ENCODE measurements at places on chromosomes 11 and 22.

DNA sequence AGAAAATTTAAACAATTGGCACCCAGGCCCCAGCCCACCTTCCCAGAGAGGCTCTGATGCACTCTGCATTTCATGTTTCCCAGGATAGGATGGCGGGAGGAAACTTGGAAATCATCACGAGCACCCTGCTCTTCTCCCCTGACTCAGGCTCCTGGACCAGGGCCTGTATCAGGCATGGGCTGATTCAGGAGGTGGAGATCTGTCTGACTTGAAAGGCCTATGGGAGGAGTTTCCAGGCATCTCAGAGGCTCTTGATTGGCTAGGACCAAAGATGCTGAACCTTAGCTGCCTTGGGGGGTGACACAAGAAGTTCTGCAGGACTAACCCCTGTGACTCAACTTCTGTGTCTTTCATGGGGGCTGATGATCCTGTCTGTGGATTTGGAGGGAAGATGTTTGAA is 106.2 kb downstream of the PKNOX2 start:
- H3K4me1 ChIP-seq, result no peaks in the 10 kb centered on the region
- H3K36me3 ChIP-seq, result no peaks in the 10 kb centered on the region
- DNase-seq, result no peak
- no peak overlapping the region for H3K27ac ChIP-seq
- no peak overlapping the region for H3K4me3 ChIP-seq

GRCh38 chr11:44824300-44824704 is 97.5 kb downstream of the TSPAN18 start:
- H3K4me1 ChIP-seq, result no peaks in the 10 kb centered on the region
- no peaks in the 10 kb centered on the region for H3K27me3 ChIP-seq
- no peak overlapping the region for H3K4me3 ChIP-seq
- peaks cover 6% of the 10 kb centered on the region for H3K36me3 ChIP-seq
- DNase-seq, result no peak
- H3K27ac ChIP-seq, result no peak overlapping the region

DNA sequence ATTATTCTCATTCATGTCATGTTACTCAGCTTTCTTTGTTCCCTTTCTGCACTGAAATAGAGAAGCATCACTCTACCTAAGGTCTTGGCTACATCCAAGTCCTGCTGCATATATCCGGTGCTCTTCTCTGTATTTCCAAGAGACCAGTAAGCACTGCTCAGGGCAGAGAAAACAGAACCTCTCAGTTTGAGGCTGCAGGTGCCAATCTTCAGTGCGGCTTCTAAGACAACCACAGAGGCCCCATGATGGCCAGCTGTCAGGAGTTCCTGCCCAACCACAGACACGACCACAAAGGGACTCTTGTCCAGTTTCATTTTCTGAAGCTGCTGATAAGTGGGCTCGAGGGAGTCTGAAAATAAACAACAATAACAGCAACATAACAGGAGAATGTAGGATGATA is 378.4 kb upstream of the PITPNB start:
- no peaks in the 10 kb centered on the region for H3K36me3 ChIP-seq
- H3K27me3 ChIP-seq, result peaks cover 4% of the 10 kb centered on the region
- no peaks in the 10 kb centered on the region for H3K4me1 ChIP-seq
- DNase-seq, result no peak
- no peak overlapping the region for H3K4me3 ChIP-seq
- no peak overlapping the region for H3K27ac ChIP-seq

GRCh38 chr22:34841331-34841771 is 224.6 kb upstream of the ISX start:
- no peaks in the 10 kb centered on the region for H3K27me3 ChIP-seq
- no peaks in the 10 kb centered on the region for H3K4me1 ChIP-seq
- no peaks in the 10 kb centered on the region for H3K36me3 ChIP-seq
- DNase-seq, result no peak
- no peak overlapping the region for H3K27ac ChIP-seq
- H3K4me3 ChIP-seq, result no peak overlapping the region

DNA sequence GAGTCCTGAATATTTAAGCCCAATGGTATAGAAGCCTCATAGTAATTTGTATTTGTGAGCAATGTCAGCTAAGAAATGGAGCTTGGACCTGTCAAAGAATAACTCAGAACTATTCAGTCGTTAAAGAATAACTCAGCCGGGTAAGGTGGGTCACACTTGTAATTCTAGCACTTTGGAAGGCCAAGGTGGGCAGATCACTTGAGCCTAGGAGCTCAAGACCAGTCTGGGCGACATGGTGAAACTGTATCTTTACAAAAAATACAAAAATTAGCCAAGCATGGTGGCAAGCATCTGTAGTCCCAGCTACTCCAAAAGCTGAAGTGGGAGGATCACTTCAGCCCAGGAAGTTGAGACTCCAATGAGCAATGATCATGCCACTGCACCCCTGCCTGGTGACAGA is 1526.5 kb downstream of the LRRC4C start:
- no peak overlapping the region for H3K4me3 ChIP-seq
- no peaks in the 10 kb centered on the region for H3K4me1 ChIP-seq
- H3K27me3 ChIP-seq, result no peaks in the 10 kb centered on the region
- DNase-seq, result no peak
- H3K36me3 ChIP-seq, result no peaks in the 10 kb centered on the region

GRCh38 chr22:23133922-23134321 is 7.9 kb downstream of the RSPH14 start:
- peaks cover 28% of the 10 kb centered on the region for H3K4me1 ChIP-seq
- H3K36me3 ChIP-seq, result no peaks in the 10 kb centered on the region
- no peak overlapping the region for H3K27ac ChIP-seq
- no peaks in the 10 kb centered on the region for H3K27me3 ChIP-seq
- H3K4me3 ChIP-seq, result no peak overlapping the region
- DNase-seq, result no peak

DNA sequence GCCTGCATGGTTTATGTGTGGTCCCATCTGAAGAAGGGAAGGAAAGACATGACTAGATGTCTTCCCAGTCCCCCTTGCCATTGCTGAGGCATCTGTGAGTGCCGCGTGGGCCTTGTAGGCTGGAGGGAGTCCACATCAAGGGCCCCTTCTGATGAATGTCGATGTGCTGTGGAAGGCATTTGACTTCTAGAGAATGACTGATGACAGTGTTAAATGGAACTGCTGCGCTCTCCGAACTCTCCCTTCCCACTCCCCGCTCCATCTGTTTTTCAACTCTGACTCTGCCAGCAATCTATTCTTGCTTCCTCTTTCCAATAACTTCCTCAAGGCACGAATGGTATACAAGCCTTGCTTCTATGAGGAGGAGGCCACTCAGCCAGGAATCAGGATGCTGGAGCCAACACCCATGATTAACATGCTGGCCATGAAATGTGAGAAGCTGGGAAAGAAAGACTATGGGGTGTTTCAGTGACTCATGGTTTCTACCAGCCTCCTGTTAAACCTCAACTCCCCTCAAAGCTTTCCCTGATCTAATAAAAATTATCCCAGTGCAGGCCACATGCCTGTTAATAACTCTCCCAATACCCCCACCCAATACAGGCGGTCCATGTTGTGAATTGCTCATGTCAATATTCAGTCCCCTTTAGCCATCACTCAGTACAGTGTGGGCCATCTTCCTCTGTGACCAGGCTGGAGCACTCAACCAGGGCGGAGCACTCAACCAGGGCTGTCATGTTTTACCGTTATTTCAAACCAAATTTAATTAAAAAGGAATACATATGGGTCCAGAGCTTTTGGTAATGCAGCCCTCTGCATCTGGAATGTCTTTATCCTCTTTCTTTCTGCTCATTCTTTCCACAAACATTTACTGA is 46.4 kb upstream of the TBCEL start:
- no peaks in the 10 kb centered on the region for H3K4me1 ChIP-seq
- no peaks in the 10 kb centered on the region for H3K36me3 ChIP-seq
- no peak for DNase-seq
- no peak overlapping the region for H3K27ac ChIP-seq
- H3K4me3 ChIP-seq, result no peak overlapping the region

DNA sequence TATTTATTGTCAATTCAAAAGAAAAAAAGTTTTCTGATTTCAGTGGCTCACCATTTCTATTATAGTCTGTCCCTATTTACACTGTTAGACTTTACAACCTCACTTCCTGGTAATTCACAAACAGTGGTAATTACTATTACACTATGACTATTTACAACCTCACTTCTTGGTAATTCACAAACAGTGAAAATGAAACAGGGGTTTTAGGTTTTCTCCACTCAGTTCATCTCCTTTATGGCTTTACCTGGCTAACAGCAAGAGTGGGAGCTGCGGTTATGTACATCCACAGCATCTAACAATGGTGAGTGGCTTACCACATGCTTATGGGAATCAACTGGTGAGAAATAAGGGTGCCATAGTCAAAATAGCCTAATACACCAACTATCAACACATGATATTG is 166.4 kb downstream of the CASP12 start:
- H3K4me1 ChIP-seq, result no peaks in the 10 kb centered on the region
- H3K27ac ChIP-seq, result no peak overlapping the region
- H3K4me3 ChIP-seq, result no peak overlapping the region
- DNase-seq, result no peak
- H3K36me3 ChIP-seq, result no peaks in the 10 kb centered on the region

GRCh38 chr11:126917531-126918204 is 82.9 kb downstream of the KIRREL3 start:
- no peak overlapping the region for H3K4me3 ChIP-seq
- H3K36me3 ChIP-seq, result no peaks in the 10 kb centered on the region
- H3K27me3 ChIP-seq, result no peaks in the 10 kb centered on the region
- DNase-seq, result no peak

- DNase-seq, result no peak
- H3K27me3 ChIP-seq, result no peaks in the 10 kb centered on the region
- H3K36me3 ChIP-seq, result peaks cover 29% of the 10 kb centered on the region
- no peak overlapping the region for H3K27ac ChIP-seq
- no peak overlapping the region for H3K4me3 ChIP-seq
Measured at GRCh38 chr11:63818609-63819008, 5.4 kb downstream of the SPINDOC start.

GRCh38 chr11:94664346-94664745 is 97.2 kb downstream of the PIWIL4 start:
- H3K27me3 ChIP-seq, result no peaks in the 10 kb centered on the region
- H3K4me1 ChIP-seq, result no peaks in the 10 kb centered on the region
- DNase-seq, result no peak
- H3K36me3 ChIP-seq, result no peaks in the 10 kb centered on the region
- H3K4me3 ChIP-seq, result no peak overlapping the region
- no peak overlapping the region for H3K27ac ChIP-seq

DNA sequence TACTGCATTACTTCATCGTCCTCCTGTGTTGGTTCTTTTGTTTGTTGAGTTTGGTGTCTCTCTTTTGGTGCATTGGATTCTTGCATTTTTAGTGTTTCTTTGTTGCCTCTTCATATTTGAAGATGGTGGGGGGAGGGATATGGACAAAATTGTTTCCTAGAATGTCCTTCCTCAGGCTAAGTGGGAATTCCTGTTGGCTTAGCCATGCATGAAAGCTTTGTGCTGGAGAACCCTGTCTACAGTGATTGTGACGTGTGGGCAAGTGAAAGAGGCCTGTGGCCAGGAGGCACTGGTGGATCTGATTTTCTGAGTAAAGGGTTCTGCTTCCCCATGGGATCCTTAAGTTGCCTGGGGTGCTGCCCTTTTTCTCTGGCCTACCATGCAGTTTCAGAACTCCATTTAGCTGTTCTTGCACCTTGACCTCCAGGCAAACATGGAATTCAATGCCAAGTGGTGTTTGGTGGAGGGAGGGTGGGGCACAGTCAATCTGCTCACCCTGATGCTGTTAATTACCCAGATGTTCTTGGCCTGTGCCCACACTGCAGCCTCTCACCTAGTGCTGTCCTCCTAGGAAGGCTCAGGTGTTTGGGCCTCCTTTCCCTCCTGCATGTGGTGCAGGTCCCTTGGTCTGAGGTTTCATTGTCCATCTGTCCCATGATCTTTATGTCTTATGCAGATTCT is 46.3 kb upstream of the SLC22A12 start:
- no peak overlapping the region for H3K27ac ChIP-seq
- no peaks in the 10 kb centered on the region for H3K27me3 ChIP-seq
- H3K36me3 ChIP-seq, result no peaks in the 10 kb centered on the region
- H3K4me3 ChIP-seq, result no peak overlapping the region
- DNase-seq, result no peak

GRCh38 chr11:108914981-108915380 is 250.1 kb downstream of the DDX10 start:
- no peaks in the 10 kb centered on the region for H3K27me3 ChIP-seq
- no peaks in the 10 kb centered on the region for H3K4me1 ChIP-seq
- H3K36me3 ChIP-seq, result no peaks in the 10 kb centered on the region
- H3K27ac ChIP-seq, result no peak overlapping the region
- no peak for DNase-seq

DNA sequence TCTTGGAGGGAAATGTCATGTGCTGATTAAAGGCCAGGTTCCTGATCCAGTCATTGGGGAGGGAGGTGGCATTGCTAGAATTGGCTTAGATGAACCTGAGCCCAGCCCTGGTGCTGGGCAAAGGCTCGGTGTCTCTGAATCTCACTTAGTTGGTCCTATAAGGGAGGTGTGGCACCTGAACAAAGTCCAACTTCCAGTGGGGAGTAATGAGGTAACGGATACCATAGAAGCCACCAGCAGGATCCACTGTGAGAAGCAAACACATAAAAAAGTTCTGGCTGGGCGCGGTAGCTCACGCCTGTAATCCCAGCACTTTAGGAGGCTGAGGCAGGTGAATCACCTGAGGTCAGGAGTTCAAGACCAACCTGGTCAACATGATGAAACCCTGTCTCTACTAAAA is 26.6 kb downstream of the PRDM11 start:
- H3K4me3 ChIP-seq, result no peak overlapping the region
- H3K27ac ChIP-seq, result no peak overlapping the region
- no peaks in the 10 kb centered on the region for H3K4me1 ChIP-seq

DNA sequence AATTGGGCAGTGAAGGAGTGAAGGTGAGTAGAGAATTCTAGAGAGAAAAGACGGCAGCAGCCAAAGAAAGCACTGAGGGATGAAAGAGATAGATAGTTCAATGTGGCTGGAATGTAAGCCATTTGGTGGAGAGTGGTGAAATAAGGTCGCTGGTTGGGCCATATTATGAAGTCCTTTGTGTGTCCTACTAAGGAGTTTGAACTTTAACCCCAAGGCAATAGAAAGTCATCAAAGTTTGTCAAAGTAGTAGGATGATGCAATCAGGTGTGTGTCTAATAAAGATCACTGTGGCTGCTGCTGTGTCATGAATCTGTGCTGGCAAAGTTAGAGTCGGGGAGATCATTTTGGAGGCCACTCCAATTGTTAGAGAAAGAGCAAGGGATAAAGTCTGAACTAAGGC is 18.7 kb downstream of the RNF121 start:
- no peaks in the 10 kb centered on the region for H3K4me1 ChIP-seq
- no peaks in the 10 kb centered on the region for H3K27me3 ChIP-seq
- H3K4me3 ChIP-seq, result no peak overlapping the region

DNA sequence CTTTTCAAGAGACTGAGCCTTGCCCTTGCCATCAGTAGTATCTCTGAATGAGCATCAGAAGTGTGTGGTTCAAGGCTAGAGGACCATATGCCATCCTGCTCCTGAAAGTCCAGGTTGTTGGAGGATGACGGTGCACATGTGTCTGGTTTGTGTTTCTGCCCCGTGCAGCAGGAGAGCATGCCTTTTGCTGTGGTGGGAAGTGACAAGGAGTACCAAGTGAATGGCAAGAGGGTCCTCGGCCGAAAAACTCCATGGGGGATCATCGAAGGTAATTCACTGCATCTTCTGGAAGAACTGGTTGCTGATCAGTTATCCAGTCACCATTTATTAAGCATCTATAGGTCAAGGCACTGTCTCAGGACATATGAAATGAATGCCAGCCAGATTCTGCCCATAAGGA is 6.1 kb upstream of the WBP2NL start:
- DNase-seq, result no peak
- no peaks in the 10 kb centered on the region for H3K36me3 ChIP-seq
- no peaks in the 10 kb centered on the region for H3K27me3 ChIP-seq
